NCI-H524 (cell line): ENCODE measurements at places on chromosomes 11 and 22.
A peak's percentile ranks its signal among the peaks of the same experiment; 100 is the strongest.

- no peak for DNase-seq
Measured at GRCh38 chr11:87908086-87908485, 267.2 kb downstream of the RAB38 start.

GRCh38 chr22:33921525-33922348 is 1.5 kb upstream of the LARGE1 start:
- peak; percentile 84 for DNase-seq

DNA sequence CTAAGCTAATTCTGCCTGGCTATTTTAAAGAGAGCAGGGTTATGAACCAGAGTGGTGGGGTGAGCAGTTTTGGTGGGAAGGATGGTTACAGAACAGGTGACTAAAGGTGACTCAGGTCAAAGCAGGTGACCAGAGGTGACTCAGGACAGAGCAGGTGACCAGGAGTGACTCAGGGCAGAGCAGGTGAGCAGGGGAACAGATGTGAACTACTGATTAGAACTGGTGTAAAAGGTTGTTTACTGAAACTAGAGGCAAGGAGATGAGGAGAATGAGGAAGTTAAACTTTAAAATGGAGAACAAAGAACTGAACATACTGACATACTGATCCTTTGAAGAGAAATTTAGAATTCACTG is 15.4 kb upstream of the HYLS1 start:
- no peak for DNase-seq

GRCh38 chr22:19120829-19121630 is 1.2 kb downstream of the DGCR2 start:
- DNase-seq = no peak

- no peak for DNase-seq
Measured at GRCh38 chr11:1520663-1521267, 34.2 kb upstream of the MOB2 start.

DNA sequence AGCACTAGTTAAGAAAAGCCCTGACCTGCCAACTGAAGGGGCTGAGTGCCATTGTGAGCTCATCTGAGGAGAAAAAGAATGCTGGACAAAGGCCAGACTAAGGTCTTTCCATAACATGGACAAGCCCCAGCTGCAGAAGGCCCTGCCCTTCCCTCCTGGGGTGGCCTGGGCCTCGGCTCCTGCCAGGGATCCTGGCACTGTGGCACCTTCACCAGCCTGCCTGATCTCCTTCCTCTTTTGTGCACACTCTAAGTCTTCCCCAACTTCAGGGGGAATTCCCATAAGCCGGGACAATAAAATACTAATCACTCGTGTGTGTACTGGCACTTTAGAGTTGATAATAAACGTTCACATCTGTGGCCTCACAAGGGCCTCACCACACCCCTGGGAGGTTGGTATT is 9.9 kb downstream of the TMPRSS13 start:
- DNase-seq = no peak

GRCh38 chr22:37222440-37222971 is 10.2 kb upstream of the SSTR3 start:
- no peak for DNase-seq
